HEK293T (cell line): ENCODE measurements at places on chromosomes 16 and 17.

GRCh38 chr17:1714980-1715802 is 5.0 kb upstream of the TLCD2 start:
- DNase-seq = no peak

DNA sequence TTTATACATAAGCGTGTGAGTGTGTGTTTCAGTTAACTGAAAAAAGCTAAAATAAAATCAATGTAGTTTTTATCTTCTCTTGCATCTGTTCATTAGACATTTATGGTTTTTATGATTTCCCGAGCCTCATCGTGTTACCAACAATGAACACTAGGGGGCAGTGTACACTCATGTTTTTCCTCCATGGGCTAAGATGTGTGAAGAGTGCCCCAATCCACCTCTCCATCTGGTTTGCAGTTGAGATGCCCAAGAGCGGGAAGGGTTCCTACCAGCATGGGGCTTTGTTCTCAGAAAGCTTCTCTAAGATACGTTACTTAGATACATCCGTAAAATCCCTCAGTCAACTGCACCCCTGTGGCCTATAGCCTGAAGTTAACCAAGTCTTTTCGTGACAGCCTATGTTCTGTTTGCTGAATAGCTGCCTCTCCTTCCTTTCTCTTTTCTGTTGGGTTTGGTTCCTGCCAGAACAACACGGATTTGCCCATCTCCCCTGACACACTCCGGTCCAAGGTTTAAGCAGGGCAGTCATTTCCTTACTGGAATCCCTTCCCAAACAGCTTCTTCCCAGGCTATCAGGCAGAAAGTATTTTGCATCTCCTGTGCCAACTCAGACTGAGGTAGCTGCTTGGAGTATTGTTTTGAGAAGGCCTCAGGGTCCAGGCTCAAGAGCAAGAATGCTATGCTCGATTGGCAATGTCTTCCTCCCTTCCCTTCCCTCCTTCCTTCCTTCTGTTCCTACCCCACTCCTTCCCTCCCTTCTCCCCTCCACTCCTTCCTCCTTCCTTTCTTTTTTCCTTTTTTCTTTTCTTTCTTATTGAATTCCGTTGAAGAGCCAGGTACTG is 12.9 kb upstream of the ELAC2 start:
- peak; percentile 68 for DNase-seq

- DNase-seq = no peak
These were observed 47.2 kb downstream of the SCNN1G start for GRCh38 chr16:23229714-23230113.

- peak; percentile 74 for DNase-seq
These were observed 6.4 kb downstream of the C16orf86 start for GRCh38 chr16:67672739-67673662.

GRCh38 chr17:76382803-76383545 is 1.4 kb upstream of the SPHK1 start:
- peak; percentile 53 for DNase-seq

DNA sequence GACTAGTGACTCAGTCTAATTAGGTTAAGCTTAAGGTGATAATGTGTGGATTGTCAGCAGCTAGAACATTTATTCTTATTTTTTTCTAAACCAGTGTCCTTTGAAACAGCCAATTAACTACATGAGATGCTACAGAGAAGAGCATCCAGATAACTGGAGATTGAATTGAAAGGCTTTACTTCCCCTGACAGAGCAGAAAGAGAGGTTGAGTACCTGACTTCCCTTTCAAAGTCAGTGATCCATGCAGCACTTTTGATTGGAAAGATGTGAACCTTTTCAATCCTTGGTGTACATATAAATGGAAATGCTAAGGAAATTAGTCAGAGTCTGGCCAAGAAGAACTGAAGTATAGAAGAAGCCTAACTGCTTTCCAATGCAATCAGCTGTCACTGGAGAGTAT is 653.8 kb downstream of the CDH8 start:
- no peak for DNase-seq

DNA sequence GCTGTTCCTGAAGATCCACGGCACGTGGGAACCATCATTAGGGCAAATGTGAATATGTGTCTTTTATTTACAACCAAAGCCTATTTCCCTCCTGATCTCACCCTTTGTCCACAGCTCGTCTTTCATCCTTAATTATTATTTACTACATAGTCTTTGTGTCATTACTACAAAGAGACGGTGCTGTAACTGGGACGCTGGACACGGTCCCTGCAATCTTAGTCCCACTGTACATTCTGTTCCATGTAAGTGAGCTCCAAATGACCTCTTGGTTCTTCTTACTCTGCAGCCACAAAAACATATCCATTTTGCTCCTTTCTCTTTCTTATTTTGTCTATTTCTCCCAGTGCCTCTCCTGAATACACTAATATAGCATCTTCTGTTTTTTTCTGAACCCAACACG is 12.7 kb upstream of the KRT23 start:
- DNase-seq = no peak

- DNase-seq = no peak
These were observed 284.0 kb downstream of the SEC14L1 start for GRCh38 chr17:77424585-77425344.

- no peak for DNase-seq
These were observed 87.3 kb downstream of the YPEL2 start for GRCh38 chr17:59418732-59419166.

GRCh38 chr16:70767377-70768202 is 33.4 kb downstream of the VAC14 start:
- no peak for DNase-seq

- DNase-seq = no peak
These were observed 72.6 kb downstream of the CLEC16A start for GRCh38 chr16:11016993-11017392.

DNA sequence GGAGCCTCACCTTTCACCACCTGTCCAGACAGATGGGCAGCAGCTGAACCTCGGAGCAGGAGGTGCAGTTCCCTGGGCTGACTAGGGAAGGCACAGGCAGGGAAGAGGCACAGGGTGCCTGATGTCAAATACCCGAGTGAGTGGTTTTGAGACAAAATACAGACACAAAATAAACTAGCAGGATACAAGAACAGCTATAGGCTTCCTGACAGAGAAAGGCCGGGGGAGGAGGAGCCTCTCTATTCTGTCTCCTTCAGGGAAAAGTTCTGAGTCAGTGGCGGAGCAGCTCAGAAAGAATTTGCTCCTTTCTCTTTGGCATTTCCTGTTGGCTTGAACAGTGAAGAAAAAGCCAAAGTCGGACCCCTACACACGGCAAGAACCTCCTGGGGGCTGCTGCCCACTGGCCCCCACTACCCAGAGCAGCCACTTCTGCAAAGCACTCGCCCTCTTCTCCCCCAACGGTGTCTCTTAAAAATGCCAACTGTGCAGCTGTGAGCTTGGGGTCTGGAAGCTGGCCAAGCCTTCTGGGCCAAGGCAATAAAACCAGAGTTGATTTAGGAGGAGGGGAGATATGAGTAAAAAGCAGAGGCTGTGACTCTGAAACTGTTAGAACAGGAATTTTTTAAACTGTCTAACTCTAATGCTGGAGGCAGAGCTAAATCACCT is 14.4 kb upstream of the FAAP100 start:
- no peak for DNase-seq

GRCh38 chr17:57466521-57466920 is 210.2 kb downstream of the MSI2 start:
- DNase-seq = no peak

DNA sequence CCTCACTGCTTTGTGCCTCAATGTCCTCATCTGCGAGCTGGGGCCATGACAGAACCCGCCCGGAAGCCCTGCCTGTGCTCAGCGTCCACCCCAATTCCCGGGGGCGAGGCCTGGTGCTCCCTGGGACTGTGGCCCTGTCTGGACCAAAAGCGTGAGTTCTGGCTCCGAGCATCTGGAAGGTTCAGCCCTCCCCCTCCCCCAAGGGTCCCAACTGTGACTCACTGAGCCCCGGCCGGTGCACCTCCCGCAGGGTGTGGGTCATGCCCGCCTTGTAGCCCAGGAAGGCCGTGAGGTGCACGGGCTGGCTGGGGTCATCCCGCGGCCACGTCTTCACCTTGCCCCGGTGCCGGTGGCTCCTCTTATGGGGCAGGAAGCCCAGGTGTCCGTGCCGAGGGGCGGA is 755 bp downstream of the RPL3L start:
- DNase-seq = no peak

GRCh38 chr17:17527534-17527933 is 31.3 kb upstream of the RASD1 start:
- DNase-seq = no peak

GRCh38 chr17:76336756-76337412 is 16.8 kb downstream of the PRPSAP1 start:
- no peak for DNase-seq

DNA sequence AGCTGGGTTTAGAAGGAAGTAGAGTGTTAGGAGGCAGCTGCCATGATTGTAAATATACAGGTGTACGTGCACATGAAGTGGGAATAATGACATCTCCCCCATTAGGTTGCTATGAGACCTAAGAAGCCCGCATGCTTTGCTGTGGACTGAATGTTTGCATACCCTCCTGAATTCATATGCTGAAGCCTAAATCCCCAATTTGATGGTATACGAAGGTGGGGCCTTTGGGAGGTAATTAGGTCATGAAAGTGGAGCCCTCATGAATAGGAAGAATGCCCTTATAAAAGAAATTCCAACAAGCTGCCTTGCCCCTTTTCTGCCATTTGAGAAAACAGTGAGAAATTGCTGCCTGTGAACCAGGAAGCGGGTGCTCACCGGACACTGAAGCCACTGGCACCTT is 44.0 kb downstream of the CCDC182 start:
- DNase-seq = no peak

DNA sequence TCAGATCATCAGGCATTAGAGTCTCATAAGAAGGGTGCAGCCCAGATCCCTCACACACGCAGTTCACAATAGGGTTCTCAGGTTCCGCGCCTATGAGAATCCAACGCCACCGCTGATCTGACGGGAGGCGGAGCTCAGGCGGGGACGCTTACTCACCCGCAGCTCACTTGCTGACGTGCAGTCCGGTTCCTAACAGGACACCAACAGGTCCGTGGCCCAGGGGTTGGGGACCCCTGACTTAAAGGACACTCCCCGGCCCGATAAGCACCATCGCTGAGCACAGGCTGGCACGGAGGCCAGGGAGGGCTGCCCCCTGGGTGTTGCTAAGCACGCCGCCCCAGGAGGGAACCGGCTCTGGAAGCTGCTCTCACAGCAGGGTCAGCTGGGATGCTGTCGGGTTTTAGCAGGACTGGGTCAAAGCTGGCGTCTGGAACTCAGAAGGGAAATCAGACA is 30.1 kb upstream of the BAHCC1 start:
- no peak for DNase-seq

- DNase-seq = no peak
These were observed 2.5 kb upstream of the METRNL start for GRCh38 chr17:83076938-83077337.

DNA sequence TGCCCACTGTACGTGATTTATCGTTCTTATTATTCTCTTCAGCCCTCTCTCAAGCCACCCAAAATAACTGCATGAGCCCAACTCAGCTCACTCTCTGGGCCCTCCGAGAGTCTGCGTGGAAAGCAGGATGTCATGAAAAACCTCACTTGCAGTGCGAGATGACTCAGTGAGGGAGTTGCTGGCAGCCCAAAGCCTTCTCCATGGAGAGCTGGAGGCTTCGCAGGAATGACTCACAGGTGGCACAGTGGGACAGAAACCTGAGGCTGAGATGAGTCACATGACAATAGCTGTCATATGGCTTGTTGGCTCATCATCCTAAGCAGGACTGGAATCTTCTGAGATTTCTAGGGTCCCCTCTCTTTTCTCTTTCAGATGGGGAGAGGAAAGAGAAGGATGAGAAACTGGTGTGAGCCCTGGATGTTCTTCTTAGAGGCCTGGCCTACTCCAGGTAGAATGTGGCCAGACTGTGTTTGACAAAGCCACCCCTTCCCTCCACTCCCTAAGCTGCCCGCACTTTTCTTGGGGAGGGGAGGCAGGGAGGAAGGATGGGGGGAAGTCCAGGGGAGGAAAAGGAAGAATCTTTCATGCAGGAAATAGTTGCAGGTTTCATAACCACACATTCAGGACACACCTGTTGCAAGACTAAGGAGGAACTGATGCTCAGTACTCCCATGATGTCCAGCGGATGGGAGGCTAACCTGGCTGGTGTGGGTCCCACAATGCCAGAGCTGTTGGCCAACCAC is 160.6 kb upstream of the RPL38 start:
- DNase-seq = peak; percentile 46
